EL (cell line): ENCODE measurements at places on chromosomes 2 and 18.
A peak's percentile ranks its signal among the peaks of the same experiment; 100 is the strongest.

DNA sequence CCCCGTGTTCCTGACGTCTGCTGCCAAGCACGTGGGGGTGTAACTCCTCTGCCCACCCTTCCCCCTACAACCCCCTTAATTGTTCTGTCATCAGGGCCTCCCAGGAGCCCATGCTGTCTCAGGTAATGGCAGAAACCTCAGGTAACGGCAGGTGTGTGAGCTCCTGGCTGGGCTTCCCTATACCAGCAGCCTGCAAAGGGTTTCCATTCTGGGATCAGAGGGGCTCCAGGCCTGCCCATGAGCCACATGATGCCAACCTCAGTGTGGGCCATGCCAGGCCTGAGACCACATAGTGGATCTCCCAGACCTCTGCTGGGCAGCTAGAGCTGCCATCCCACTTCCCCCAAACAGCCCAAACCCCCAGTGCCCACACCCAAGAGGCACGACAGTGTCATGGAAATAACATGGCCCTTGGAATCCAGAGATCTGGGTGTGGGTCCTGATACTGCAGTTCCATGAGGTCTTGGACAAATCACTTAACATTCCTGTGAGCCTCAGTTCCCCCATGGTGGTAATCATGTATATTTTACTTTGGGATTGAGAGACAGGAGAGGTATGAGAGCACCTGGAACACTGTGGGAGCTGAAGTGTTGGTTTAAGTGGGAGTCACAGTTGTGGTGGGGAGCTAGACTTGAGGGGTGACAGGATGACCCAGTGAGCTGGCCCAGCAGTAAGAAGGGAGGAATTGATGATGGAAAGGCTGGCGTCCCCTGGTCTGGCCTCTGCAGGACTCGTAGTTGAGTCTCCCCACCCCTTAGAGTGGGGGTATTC is 59.6 kb downstream of the ATOH8 start:
- no peak for DNase-seq

- no peak for DNase-seq
These were observed 23.6 kb upstream of the VWA3B start for GRCh38 chr2:98063291-98063854.

DNA sequence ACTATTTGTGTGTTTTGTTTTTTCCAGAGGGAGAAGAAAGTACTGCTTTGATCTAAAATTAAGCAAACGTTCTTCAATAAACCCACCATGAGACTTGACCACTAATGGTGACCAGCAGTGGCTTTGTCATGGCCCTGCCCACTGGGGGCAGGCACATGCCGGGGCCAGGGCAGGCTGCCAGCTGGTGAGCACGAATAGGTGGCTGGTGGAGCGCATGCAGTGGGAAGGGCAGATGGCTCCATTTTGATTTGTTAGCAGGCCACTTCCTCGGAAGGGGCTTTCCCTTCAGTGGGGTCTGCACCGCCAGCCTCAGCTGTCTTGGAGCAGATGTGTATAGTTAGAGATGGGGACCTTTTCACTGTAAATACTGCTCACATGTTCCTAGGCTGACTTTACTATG is 277.1 kb downstream of the SOX11 start:
- no peak for DNase-seq

DNA sequence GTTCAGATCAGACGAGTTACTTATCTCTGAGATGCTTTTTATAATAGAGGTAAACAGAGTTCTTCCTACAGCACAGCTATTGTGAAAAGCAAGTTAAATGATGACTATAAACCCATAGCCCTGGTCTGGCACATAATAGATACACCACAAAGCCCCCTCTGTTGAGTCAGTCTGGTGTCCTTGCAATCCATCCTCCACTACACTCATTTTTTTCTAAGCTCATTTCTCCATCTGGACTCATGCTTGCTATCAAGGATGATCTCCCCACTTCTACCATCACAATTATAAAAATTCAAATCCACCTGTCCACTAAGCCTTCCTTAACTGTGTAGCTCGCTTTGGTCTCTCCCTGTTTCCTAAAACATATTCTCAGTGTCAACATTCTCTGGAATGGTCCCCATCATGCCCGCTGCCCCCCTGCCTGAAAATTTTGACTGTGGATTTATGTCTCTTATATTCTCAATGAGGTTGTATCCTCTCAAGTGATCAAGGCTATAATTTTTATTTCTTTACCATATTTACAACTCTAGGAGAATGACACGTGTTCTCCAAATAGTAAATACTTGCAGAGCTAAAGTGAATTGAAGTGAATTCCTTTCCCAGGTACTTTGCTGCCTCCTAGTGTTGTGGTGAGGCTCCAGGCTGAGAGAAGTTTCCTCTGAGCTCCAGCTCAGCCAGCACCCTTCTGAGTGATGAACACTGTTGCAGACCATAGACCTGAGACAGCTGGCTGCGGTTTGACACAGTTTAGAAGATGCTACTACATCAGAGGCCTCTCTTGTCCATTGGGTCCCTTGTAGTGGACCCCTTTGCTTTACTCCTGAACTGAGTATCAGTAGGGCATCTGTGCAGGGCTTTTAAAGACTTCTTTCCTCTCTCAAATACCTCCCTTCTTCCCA is 108.7 kb downstream of the DPP10 start:
- DNase-seq = peak; percentile 2

DNA sequence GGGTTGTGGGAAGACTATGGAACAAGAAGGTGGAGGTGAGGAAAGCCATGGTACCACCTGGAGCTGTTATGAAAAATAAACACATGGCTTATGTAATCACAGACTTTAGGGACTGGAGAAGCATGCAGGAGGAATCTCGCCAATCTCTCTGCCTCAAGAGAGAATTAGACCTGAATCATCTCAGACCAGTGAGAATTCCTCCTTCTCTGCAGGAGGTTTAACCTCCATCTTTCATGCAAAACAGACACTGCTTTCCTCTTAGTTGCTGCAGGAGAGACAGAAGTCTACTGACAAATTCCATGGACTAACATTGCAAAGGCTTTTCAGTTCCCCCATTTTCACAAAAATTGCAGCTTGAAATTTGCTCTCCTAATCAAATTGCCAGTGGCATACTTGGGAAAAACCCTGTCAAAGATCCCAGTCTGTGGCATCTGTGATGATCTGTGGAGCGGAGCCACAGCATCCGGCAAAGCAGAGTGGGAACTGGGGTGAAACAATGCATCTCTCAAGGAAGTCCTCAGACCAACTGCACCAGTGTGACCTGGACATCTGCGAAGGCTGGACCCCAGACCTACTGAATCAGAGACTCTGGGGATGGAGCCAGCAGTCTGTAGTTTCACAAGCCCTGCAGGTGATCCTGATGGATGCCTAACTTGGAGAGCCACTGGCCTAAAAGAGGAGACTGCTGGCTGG is 28.6 kb upstream of the NCKAP5 start:
- DNase-seq = no peak

DNA sequence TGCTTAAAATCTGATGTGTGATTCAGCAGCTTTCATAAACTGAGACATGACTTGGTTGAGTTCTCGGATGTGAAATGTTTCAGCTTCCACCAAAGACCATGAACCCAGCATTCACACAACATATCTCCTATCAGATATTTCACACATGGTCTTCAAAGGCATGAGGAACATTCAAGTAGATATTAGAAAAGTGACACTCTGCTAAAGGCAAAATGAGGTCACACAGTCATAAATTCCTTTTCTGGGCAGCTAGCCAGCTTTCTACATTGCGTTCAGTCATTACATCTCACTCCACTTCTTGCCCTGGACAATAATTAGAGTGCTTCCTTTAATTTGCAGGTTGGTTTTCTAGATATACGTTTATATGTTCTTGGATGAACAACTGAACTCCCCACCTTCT is 96.7 kb downstream of the GAREM1 start:
- DNase-seq = no peak

GRCh38 chr2:48218169-48218568 is 311.8 kb upstream of the STON1 start:
- no peak for DNase-seq

GRCh38 chr2:124584615-124585014 is 559.5 kb downstream of the CNTNAP5 start:
- DNase-seq = no peak

DNA sequence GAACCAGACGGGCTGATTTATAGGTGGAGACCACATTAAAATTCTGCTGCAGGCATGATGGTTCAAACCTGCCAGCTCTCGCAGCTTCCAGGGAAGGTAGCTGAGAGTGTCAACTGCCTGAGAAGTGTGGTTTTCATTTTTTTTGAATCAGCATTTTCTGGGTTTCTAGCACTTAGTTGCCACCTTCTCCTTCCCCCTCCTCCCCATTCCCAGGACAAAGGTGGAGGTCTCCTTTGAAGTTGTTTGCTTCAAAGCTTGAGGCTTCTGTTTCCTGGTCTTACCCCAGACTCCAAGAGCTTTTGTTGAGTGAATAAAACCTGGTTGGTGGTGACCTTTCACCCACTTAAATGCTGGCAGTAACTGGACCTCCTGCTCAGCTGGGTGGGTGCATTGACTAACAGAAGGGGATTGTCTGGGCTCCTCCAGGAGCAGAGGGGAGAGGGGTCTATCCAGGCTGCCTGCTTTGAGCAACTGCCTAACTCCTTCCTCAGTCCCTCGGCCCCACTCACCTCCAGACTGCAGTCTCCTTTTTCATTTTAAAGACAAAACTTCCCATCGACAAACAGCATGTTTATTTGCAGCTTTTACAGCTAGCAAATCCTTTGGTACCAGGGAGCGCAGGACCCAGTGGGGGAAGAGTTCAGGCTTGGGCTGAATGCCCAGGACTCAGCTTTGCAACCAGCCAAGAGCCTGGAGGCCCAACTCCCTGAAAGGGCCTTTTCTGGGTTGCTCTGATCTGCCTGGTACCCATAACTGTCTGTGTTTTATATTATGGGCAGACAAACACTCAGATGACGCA is 3.5 kb downstream of the RHOB start:
- peak; percentile 56 for DNase-seq

GRCh38 chr2:75853436-75853835 is 142.7 kb upstream of the GCFC2 start:
- DNase-seq = no peak

GRCh38 chr2:190407662-190408537 is at the start of gene MFSD6:
MFSD6 (plus strand) TSS chr2:190408355; CDS start chr2:190436030, 27,675 bp downstream.
- DNase-seq = peak; percentile 30

- peak; percentile 80 for DNase-seq
These were observed 323.4 kb upstream of the UBE2E3 start for GRCh38 chr2:180657054-180657453.

GRCh38 chr18:76412818-76413565 is 82.0 kb downstream of the ZNF516 start:
- peak; percentile 51 for DNase-seq

DNA sequence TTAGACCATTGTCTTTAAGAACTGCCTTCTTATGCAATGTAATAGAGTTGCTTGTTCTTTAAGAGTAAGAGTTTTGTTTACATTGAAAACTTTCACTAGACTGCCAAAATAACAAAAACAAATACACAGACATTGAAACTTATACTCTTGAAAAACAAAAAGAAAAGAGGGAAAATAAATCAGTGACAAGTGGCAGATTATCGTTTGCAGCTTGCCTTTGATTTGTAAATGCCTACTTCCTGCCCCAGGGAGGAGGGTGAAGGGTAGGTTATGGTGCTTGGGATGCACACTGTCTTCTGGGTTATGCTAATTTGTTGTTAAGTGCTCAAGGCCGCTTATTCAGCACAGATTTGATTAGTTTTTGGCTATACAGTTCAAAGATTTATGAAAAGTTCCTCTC is 198.7 kb downstream of the TGIF1 start:
- no peak for DNase-seq

DNA sequence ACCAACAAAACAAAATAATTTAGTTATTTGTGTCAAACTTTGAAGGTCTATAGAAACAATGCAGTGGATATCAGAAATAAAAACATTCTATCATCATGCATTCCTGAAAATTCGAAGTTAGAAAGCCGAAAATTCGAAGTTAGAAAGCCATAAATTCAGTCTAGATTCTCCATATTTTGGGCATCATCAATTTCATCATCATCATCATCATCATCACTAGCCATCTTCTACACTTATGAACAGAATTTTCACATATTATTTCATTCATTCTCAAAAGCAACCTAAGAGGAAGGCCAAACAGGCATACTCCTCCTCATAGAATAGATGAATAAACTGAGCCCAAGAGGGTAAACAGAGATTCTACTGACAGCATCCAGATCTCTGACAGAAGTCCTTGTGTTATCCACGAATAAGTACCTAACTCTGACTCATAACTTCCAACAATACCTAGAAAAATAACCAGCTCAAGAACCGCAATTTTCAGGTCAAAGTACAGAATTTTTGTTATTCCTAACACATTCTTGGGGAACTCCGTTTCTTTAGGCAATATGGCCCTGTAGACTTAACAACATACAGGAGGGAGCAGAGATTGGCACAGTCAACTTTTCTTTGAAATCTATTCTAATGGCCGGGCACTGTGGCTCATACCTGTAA is 84.7 kb downstream of the TCF4 start:
- DNase-seq = no peak

DNA sequence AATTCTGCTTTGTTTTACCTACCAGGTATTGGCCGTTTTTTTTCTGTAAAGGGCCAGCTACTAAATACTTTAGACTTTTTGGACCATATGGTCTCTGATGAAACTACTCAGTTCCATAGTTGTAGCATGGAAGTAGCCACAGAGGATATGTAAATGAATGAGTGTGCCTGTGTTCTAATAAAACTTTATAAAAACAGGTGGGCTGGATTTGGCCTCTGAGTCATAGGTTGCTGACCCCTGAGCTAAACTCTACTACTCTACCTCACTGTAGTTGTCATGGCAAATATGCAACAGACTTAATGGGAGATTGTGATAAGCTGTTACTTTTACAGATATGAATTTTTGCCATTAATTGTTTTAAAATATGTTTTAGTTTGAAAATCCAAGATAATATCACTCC is 19.7 kb downstream of the CLIP4 start:
- no peak for DNase-seq

DNA sequence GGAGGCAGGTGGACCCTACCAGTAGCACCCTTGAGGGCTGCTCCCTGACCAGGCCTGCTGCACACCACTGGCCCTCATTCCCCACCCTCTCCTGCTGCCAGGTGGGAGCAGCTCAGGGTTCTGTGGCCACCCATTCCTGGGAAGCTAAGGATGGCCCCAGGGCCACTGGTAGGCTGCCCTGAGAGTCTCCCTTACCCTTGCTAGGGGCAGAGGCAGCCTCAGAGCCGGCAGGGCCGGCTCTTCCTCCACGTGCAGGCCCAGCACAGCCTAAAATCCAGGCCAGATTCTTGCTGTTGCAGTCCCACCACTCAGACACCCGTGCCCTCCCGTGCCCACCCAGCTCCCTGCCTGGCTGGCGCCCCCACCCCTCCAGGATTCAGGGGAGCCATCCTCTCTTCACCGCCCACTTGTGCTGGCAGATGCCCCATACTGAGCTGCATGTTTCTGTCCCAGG is 199.0 kb downstream of the EIPR1 start:
- DNase-seq = no peak
